ENCODE measurements at places on chromosomes 4 and X.

- no peak for DNase-seq
These were observed 1085.3 kb upstream of the PCDH10 start for GRCh38 chr4:132063829-132064228.

DNA sequence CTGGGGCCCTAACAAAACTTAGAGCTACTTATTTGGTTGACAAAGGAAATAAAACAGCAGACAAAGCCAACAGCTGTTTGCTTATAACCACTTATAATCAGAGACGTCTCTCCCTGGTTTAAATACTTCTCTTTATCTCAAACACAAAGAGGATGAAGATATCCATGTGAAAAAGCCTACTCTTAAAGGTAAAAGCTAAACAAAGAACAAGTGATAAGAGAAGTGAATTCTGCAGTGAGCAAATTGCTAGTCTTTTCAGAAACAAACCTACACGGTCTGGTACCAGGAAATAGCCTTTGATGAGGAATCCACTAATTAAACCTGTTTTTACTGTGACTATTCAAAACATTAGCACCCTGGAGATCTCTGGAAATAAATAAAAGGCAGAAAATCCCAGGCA lies 46.7 kb downstream of the GRIA3 start:
- no peak for DNase-seq

DNA sequence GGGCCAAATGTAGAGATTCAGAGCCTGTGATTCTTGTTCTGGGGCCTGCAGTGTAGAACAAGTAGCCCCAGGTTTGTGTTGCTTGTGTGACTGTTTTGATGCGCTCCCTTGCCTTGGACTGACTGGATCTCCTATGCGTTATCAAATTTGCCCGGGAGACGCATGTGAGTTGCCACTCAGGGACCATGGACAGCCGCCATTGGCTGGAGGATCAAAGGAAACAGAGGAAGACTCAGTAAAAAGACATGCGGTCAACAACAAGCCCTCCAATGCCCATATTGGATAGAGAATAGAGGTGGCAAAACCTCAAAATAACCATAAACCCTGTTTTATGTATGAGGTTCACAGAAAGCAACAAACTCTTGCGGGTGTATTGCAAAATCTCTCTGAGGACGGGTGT lies 327.5 kb upstream of the IGFBP7 start:
- no peak for DNase-seq

- no peak for DNase-seq
These were observed 32.8 kb downstream of the CLDN2 start for GRCh38 chrX:106952988-106953387.

- no peak for DNase-seq
These were observed 168.4 kb downstream of the KCNIP4 start for GRCh38 chr4:21780148-21780547.

GRCh38 chrX:26845056-26845455 lies 618.1 kb downstream of the PPP4R3C start:
- no peak for DNase-seq

DNA sequence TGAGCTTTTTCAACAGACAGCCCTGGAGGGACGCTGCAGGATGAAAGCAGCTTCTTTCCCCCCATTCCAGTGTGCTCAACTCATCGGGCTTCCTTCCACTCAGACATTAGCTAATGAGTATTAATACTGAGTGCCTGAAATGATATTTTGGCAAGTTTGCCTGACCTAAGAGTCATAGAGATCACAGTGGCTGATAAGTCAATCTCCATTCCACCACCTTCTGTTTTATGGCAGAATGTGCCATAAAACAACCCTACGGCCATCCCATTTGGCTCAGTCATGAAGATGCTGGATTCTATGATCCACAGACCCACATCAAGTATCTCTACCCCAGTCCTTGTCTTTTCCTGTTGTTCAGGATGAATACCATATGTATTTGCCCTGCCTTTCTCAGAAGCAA lies 48.3 kb upstream of the MAB21L2 start:
- no peak for DNase-seq

- no peak for DNase-seq
These were observed 1110.9 kb downstream of the NLGN4X start for GRCh38 chrX:5117816-5118215.

- no peak for DNase-seq
These were observed 234.8 kb upstream of the GNPDA2 start for GRCh38 chr4:44961001-44961755.

DNA sequence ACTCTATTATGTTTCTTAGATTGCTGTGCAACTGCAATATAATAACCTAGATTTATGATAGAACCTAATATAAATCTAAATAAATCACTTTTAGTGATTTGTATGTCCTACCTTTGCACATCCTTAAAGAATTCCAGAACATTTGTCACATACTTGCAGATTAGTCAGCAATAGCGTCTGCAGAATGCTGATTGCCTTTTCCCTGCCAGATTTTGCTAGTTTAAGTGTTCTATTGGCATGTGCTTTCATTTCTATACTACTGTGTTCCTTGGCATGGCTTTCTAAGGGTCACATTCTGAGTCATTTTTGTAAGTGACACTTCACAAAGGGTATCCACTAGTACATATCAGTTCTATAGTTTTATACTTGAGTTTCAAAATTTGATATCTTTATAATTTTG lies 303.1 kb upstream of the GIMD1 start:
- no peak for DNase-seq

GRCh38 chr4:2090642-2091041 lies 31.5 kb downstream of the NAT8L start:
- DNase-seq, result no peak

DNA sequence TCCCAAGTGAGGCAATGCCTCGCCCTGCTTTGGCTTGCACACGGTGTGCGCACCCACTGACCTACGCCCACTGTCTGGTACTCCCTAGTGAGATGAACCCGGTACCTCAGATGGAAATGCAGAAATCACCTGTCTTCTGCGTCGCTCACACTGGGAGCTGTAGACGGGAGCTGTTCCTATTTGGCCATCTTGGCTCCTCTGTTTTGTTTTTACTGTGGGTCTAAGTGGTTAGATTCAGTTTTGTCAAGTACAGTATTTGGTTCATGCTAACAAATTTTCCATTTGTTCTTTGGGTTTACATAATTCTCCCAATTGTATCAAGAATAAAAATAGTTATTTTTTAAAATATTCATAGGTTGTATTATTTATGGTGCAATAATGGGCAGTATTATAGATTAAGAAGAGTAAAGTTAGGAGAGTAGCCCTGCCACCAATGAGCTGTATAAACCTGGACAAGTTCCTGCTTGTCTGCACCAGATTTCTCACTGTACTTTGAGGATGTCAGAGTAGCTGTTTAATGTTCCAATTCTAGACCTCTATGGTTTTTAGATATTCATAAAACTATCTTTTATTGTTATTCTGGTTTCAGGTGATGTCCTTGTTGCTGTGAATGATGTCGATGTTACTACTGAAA lies 23.4 kb downstream of the INTU start:
- no peak for DNase-seq

GRCh38 chrX:2609431-2610238 lies 81.5 kb upstream of the CD99 start:
- DNase-seq, result no peak

DNA sequence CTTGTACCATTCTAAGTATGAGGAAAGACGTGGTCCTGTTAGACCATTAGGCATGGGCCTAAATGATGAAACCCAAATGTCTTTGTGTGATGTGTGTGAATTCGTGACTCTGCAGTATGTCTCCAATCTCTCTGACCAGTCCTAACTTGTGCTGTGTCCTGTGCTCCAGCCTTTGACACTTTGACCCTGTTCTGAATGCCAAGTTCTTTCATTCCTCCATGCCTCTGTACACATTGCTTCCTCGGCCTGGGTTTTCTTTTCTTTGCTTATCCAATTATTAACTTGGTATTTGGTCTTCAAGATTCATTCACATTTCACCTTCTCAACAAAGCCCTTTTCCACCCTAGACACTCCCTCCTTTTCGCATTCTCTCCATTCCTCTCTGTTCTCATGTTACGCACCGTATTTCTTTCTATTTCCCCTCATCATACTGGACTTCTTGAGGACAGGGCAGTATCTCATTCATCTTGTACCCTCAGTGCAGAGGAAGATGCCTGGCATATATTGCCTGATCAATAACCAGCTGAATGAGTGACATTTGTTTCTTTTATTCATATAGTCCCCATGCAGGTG lies 138.7 kb downstream of the F11 start:
- no peak for DNase-seq

DNA sequence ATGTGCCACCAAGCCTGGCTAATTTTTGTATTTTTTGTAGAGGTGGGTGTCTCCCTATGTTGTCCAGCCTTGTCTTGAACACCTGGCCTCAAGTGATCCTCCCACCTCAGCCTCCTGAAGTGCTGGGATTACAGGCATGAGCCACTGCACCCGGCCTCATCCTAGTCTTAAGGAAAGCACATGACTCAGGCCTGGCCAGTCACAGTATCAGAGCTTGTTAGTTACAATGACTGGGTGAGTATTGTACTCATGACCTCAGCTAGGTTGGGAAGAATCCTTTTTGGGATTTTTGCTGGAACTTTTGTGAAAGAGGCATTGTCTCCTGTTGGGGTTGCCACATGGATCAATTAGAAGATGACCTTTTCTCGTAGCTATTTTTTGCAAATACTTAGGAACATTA lies 292.8 kb downstream of the RAPGEF2 start:
- DNase-seq, result no peak

- no peak for DNase-seq
These were observed 11.6 kb upstream of the TTC29 start for GRCh38 chr4:146957237-146957636.

- DNase-seq, result no peak
These were observed 18.4 kb upstream of the FNIP2 start for GRCh38 chr4:158750379-158750778.

DNA sequence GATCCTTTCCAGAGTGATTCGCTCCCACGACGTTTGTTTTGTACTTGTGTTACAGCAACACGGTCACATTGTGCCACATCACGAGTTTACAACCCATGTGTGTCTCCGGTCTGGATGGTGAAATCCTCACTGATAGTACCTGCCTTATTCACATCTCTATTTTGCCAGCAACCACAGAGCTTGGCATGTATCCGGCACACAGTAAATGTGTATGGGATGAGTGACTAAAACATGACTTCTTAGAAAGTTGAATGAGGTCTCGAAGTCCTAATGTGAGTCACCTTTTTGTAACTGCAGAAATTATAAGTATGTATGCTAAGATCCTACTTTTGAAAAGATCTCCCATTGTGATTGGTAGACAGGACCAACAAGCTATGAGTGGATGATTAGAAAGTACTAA lies 7.5 kb downstream of the STOX2 start:
- no peak for DNase-seq

- no peak for DNase-seq
These were observed 822.1 kb upstream of the GALNTL6 start for GRCh38 chr4:170990989-170991589.

- no peak for DNase-seq
These were observed 42.2 kb downstream of the METTL14 start for GRCh38 chr4:118727360-118727759.

DNA sequence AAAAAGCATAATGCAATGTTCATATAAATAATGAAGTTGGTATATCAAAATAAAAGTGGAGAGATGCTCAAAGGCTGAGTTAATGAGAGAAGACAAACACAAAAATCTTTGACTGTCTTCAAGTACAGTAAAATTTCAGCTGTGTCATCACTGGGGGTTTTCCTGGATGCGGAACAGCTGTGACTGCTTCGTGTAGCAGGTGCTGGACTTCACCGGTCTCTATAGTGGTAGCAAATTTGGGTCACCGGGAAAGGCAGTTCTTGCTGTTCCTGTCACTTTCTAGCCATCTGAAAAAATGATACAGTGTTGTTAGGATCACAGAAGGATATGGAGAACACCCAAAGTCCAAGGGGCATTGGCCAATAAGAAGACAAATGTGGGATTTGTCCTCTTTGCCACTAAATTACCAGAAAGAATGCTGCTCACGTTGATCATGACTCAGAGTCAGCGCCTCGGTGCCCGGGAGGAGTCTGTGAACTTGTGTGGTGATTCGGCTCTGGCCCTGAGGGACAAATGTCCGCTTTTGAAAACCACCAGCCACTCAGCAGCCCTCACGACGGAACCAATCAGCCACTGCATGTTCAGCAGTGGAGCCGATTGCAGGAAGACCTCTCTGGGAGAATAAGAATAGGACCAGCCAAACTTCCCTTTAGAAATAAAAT lies 230.1 kb upstream of the FAT1 start:
- no peak for DNase-seq

GRCh38 chrX:114952696-114953095 lies 64.7 kb downstream of the IL13RA2 start:
- no peak for DNase-seq

DNA sequence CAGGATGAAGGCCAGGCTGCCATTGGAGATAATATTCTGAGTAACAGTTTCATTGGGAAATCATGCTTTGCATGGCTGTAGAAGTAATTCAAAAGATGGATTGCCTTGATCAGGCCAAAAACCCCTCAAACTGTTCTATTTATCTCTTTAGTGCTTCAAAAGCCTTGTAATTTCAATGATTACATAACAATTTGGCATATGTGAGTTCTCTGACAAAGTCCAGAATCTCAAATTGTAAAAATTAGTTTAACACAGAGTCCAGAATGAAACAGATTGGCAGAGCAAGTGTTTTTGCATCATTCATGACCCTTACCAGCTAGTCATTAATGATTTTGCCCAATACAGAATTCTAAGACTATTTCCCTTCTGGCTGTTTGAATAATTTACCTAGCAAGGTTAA lies 347.3 kb downstream of the SPRY1 start:
- DNase-seq, result no peak

- DNase-seq, result no peak
These were observed 115.6 kb upstream of the DIAPH2 start for GRCh38 chrX:96569034-96569433.

- DNase-seq, result no peak
These were observed 438.0 kb downstream of the DTHD1 start for GRCh38 chr4:36719425-36719824.

- DNase-seq, result no peak
These were observed 114.9 kb downstream of the SHISA3 start for GRCh38 chr4:42512226-42512625.

GRCh38 chr4:182212211-182212761 lies 30.9 kb upstream of the TENM3 start:
- no peak for DNase-seq

DNA sequence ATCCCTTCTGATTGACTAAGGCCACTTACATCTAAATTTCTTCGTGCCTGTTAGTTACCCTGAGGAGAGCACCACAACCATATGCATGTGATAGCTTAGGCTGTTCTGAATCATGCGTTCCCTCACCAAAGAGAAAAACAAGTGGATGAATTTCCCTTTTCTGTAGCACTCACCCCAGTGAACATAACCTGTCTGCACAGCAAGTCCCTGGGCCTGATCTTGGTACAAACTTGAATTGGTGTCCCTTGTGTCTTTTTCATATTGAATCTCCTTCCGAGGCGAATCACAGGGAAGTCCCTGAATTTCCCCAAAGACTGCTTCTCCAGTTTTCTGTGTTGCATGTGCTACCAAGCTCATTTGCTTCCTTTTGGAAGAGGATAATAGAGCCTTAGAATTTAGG lies 100.4 kb downstream of the KLHL8 start:
- no peak for DNase-seq

DNA sequence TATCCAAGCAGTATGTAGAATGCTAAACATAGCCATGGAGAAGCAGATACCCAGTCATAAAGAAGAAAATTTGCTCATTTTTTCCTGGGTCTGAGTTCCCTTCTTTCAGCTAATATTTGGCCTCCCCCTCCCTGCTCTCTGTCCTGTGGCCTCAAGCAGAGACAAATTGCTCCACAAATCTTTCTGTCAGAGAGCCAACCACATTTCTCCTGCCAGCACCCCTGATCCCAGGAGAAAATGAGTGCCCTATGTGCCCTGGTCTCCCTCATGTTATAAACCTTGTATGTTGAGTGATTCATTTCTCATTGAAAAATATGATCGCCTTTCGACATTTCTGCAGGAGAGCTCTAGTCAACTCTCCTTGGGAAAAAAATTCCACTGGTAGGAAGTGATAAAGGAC lies 82.0 kb downstream of the TMEM156 start:
- no peak for DNase-seq

GRCh38 chrX:154729439-154729838 lies 21.4 kb downstream of the GAB3 start:
- DNase-seq, result no peak
